ENCODE measurements at places on chromosomes 12 and 14.

DNA sequence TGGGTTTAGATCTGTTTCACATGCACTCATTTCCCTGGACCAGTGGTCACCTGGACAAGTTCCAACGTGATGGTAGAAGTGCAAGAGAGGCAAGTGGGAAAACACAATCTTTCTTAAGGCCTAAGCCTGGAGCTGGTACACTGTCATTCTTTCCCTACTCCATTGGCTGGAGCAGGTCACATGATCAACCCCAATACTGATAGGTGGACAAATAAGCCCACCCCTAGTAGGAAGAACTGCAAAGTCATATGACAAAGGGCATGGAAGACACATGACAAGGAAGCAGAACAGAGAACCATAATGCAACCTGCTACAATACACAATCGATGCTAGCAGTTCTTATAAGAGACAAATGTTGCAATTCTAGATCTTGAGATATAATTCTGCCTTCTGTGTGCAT is 66.3 kb downstream of the SRRM4 start:
- DNase-seq, result no peak

GRCh38 chr12:107774349-107775029 is at the start of gene ASCL4:
Gene ASCL4, plus strand, starts transcription at chr12:107774704. Its CDS starts 515 bp downstream, at chr12:107775219.
- no peak for DNase-seq

DNA sequence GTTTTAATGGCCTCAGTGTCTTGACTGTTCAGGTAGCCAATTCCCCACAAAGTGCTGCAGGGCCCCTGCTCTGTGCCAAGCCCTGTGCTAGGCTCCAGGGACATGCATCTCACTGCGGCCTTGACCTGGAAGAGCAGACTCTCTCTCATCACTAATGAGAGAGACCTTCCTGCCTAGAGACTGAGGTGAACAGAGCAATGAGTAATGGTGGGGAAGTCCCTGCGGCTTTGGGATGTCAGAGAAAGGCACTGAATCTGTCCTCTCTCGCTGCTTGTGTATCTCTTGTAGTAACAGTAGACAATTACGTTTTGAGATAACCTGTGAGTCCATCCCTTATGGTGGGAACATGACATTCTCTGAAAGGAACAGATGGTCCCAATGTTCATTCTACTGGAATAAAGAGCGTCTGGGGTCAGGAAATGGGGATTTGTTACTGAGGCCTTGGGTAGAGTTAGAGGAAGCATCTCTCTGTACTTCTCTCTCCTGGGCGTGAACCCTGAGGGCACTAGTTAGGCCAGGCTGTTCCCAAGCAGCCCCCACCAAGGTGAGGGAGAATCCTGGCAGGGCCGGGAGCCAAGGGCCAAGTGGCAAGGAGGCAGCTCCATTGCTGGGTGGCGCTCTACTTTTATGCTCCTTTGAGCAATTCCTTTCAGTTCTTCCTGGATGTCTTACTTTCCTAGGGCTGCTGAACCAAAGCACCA is 13.5 kb downstream of the NFATC4 start:
- no peak for DNase-seq

- DNase-seq, result no peak
These were observed 31.9 kb downstream of the IRF2BPL start for GRCh38 chr14:76996563-76997146.

GRCh38 chr14:37318938-37319337 is 121.2 kb downstream of the MIPOL1 start:
- no peak for DNase-seq

DNA sequence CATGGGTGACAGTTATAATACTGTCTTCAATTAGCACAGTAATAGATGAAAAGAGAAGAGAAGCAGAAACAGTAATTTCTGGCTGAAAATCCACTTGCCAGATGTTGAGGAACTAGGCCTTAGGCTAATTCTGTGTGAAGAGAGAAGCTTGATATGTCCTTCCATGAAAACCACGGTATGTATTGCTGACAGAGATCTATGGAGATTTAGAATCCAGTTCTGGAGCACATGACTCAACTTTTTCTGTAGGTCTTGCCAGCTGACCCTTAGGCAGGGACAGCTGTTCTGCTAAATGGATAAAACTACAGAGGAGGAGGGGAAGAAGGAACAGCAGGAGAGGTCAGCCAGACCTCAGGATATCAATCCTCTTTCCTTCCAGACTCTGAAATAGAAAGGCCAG is 211.5 kb downstream of the PRKD1 start:
- DNase-seq, result no peak

DNA sequence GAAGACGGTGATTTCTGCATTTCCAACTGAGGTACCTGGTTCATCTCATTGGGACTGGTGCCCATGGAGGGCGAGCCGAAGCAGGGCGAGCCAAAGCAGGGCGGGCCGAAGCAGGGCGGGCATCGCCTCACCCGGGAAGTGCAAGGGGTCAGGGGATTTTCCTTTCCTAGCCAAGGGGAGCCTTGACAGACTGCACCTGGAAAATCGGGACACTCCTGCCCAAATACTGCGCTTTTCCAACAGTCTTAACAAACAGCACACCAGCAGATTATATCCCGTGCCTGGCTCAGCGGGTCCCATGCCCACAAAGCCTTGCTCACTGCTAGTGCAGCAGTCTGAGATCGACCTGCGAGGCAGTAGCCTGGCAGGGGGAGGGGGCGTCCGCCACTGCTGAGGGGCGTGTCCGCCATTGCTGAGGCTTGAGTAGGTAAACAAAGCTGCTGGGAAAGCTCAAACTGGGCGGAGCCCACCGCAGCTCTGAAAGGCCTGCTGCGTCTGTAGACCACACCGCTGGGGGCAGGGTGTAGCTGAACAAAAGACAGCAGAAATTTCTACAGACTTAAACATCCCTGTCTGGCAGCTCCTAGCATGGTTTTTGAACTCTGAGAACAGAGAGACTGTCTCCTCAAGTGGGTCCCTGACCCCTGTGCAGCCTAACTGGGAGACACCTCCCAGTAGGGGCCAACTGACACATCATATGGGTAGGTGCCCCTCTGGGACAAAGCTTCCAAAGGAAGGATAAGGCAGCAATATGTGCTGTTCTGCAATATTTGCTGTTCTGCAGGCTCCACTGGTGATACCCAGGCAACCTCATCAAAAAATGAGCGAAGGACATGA is 77.2 kb downstream of the BAZ1A start:
- DNase-seq, result no peak

DNA sequence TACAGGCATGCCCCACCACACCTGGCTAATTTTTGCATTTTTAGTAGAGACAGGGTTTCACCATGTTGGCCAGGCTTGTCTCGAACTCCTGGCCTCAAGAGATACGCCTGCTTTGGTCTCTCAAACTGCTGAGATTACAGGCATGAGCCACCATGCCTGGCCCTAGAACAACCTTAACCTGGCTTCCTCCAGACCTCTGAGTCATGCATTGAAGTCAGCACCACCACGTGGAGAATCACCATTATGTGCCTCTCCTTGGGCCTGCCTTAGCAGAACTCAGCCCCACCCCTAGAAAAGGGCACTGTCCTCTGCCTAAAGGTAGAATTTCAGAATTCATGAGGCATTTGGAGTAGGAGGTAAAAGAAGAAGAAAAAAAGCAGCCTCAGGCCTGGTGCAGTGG is 49.0 kb downstream of the LIMA1 start:
- DNase-seq, result no peak

DNA sequence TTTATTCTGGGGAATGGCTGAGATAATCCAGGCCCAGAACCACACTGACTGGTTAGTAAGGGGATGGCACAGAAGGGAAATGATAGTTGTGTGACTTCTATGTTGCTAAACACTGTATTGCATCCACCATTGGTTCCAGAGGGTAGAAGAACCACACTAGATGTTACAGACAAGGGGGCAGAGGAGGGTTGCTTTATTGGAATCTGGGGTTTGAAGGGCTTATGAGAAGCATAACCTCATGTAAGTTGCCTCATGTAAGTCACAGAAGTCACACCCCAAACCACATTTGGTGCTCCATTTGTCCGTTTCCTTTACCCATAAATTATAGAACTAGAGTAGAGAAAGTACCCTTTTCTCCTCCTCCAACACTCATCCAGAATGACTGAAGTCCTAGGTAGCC is 5.5 kb upstream of the PSMA6 start:
- no peak for DNase-seq

- no peak for DNase-seq
These were observed 45.1 kb downstream of the MYF5 start for GRCh38 chr12:80761838-80762237.

GRCh38 chr14:92503756-92504491 is 9.7 kb upstream of the RIN3 start:
- no peak for DNase-seq

DNA sequence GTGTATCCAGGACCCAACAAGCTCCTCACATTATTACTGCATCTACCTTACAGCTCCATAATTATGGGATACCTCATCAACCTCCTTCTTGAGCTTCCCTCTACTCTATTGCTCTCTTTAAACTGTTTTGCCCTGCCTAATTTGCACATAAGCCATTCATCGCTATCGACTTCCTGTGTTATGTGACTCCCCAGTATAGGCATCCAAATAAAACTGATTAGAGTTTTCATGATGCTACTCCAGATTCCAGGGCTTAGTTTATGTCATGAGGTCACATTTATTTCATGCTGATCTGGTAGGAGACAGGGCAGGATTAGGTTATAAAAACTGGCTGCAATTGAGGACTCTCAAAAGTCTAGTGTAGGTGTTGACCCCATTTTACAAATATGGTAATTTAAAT is 569.9 kb upstream of the MGAT4C start:
- no peak for DNase-seq

DNA sequence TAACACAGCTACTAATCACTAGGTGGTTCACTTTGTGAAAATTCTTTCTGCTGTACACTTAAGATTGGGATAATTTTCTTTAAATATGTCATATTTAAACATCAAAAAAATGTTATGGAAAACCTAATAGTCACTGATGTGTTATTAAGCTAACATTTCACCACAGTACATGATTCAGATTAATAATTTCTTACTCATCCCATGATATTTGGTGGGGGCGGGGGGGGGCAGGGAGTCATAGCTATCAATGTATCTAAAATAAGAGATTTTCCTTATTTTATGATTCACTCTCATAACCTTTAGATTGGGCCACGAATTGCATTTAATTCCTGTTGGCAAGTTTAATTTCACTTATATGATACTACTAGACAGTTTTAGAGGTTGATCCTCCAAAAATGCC is 88.8 kb downstream of the KCNH5 start:
- no peak for DNase-seq

GRCh38 chr14:33370426-33370825 is 431.7 kb downstream of the NPAS3 start:
- no peak for DNase-seq

- no peak for DNase-seq
These were observed 111.6 kb downstream of the RIN3 start for GRCh38 chr14:92625213-92625612.

DNA sequence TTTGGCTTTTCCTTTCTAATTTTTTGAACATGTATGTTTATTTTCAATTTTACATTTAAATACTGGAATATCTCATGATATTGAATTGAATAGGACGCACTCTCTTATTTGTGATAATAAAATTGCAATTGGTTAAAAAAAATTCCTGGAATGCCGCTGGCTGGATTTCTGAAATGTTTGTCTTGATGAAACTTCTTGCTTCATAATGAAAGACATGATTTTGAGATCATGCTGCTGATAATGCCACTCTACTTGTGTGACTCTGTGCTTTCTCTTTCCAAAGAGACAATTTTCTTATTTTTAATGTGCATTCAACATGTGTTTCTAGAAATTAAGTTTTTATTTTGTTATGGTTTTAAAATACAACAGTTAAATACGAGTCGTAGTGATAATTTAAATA is 465.7 kb upstream of the FAR2 start:
- no peak for DNase-seq

DNA sequence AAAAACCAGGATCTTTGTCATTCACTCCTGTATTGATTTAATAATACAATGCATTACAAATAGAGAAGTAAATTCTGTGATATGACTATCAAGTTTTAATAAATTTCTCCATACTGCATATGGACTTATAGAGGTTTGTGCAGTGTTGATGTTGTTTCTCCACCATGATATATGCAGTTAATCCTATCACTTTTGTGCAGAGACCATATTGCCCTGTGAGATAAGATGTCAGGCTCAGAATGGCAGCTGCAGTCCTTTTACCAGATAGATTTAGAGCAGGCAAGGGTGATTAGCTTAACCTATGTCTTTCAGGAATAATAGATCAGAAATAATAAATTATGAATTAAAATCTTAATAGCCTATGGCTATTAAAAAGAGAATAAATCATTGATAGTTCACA is 38.6 kb upstream of the KCNJ8 start:
- no peak for DNase-seq

- no peak for DNase-seq
These were observed 21.0 kb downstream of the RPGRIP1 start for GRCh38 chr14:21300892-21301291.

GRCh38 chr12:27560126-27560525 is 36.1 kb downstream of the PPFIBP1 start:
- DNase-seq, result no peak

All from stimulated activated CD8-positive, alpha-beta memory T cell treated with anti-CD3 and anti-CD28 coated beads, Interleukin-15, amount 100 ng/mL, for 1 hour (primary cell).